ENCODE measurements at places on chromosomes 12 and 14. TPM values are rescaled to one million over a fixed set of nuclear protein-coding genes. Genes with fewer than 3 reads are reported as not detected.

GRCh38 chr12:9829982-9830381, 2.7 kb downstream of the KLRF1 start:
- H3K27ac ChIP-seq, result no peak overlapping the region
- H3K36me3 ChIP-seq, result no peaks in the 10 kb centered on the region
- DNase-seq, result no peak
- no peaks in the 10 kb centered on the region for H3K4me1 ChIP-seq
- H3K27me3 ChIP-seq, result no peaks in the 10 kb centered on the region
- no peak overlapping the region for H3K4me3 ChIP-seq

The NTN4 gene
- 16.6 TPM for total RNA-seq

DNA sequence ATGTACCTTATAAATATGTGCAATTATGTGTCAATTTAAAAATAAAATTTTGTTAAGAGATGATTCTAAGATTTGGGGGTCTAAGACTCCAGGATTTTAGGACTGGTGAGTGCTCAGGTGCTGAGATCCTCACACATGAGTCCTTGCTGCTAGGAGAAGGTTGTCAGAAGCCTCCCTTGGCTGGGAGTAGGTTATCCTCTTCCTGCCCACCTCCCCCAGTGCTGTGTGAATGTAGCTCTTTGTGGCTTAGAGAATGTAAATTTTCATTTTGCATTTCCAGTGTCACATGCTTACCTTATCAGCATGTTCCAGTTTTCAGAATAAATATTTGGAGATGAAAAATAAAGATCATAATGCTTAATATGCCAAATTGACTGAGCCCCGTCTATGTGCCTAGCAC, 114.2 kb upstream of the MDM1 start:
- no peak overlapping the region for H3K27ac ChIP-seq
- no peak for DNase-seq
- H3K27me3 ChIP-seq, result no peaks in the 10 kb centered on the region
- no peaks in the 10 kb centered on the region for H3K36me3 ChIP-seq
- H3K4me1 ChIP-seq, result no peaks in the 10 kb centered on the region
- H3K4me3 ChIP-seq, result no peak overlapping the region

GRCh38 chr12:131640525-131640924, 70.4 kb upstream of the SFSWAP start:
- no peak for DNase-seq
- no peaks in the 10 kb centered on the region for H3K36me3 ChIP-seq
- no peak overlapping the region for H3K27ac ChIP-seq
- no peaks in the 10 kb centered on the region for H3K27me3 ChIP-seq

GRCh38 chr12:104108755-104109445, 29.1 kb downstream of the NFYB start:
- H3K36me3 ChIP-seq, result no peaks in the 10 kb centered on the region
- no peaks in the 10 kb centered on the region for H3K27me3 ChIP-seq
- H3K4me1 ChIP-seq, result no peaks in the 10 kb centered on the region
- DNase-seq, result peak; percentile 92
- no peak overlapping the region for H3K4me3 ChIP-seq

DNA sequence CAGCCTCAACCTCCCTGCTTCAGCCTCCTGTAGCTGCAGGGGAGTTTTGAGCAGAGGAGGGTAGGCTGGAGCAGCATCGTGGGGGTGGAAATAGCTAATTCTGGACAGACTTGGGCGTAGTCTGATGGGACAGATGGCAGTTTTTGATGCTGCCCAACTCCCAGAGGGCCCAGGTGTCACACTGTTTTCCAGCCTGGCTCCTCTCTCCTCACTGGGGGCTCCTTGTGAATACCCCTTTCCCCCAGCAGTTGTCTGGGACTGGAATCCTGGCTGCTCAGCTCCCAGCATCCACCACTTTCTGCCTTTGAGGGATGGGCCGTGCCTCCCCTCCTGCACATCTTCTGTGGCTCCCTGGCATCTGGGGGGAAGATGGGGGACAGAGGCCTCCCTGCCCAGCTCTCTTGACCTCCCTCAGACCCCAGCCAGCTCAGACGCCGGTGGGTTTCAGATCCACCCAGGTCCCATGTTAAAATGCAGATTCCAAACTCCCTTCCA, 34.0 kb downstream of the SH2B3 start:
- H3K4me1 ChIP-seq, result peaks cover 51% of the 10 kb centered on the region
- H3K36me3 ChIP-seq, result peaks cover 59% of the 10 kb centered on the region
- H3K27ac ChIP-seq, result no peak overlapping the region
- no peaks in the 10 kb centered on the region for H3K27me3 ChIP-seq

- H3K27me3 ChIP-seq, result no peaks in the 10 kb centered on the region
- no peak for DNase-seq
- no peak overlapping the region for H3K27ac ChIP-seq
- no peaks in the 10 kb centered on the region for H3K4me1 ChIP-seq
Observed at GRCh38 chr14:101007765-101008164, 104.2 kb upstream of the RTL1 start.

GRCh38 chr14:64337888-64338615, 43.9 kb upstream of the ESR2 start:
- H3K27ac ChIP-seq, result peak overlapping the region; percentile 94
- H3K36me3 ChIP-seq, result no peaks in the 10 kb centered on the region
- peak; percentile 52 for DNase-seq
- peaks cover 13% of the 10 kb centered on the region for H3K4me1 ChIP-seq

The KCNJ8 gene
- 12.9 TPM for total RNA-seq

The MANSC4 gene
- total RNA-seq, result not detected

DNA sequence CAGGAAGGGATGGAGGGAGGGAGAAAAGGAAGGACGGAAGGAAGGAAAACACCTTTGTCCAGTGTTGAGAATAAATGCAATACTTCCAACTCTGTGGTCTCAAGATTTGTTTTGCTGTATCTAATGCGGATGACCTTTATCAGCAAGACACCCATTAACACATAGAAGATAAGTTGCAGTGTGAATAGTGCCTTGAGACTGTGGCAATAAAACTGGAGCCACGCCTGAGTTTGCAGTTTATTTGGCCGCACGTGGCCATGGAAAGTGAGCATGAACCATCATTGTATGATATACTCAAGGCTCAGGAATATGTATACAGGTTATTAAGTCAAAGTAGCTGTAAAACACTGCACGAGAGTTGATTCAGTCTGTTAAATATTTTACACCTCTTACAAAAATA, 113.6 kb upstream of the EEA1 start:
- no peak overlapping the region for H3K27ac ChIP-seq
- no peaks in the 10 kb centered on the region for H3K4me1 ChIP-seq
- H3K27me3 ChIP-seq, result no peaks in the 10 kb centered on the region

The CLEC9A gene
- 0.28 TPM for total RNA-seq

GRCh38 chr14:102620413-102620812, 28.0 kb downstream of the RCOR1 start:
- peaks cover 3% of the 10 kb centered on the region for H3K4me1 ChIP-seq
- H3K4me3 ChIP-seq, result no peak overlapping the region

GRCh38 chr14:44449680-44450079, 57.4 kb downstream of the FSCB start:
- DNase-seq, result no peak
- no peak overlapping the region for H3K4me3 ChIP-seq
- H3K27ac ChIP-seq, result no peak overlapping the region
- H3K27me3 ChIP-seq, result no peaks in the 10 kb centered on the region
- no peaks in the 10 kb centered on the region for H3K4me1 ChIP-seq

The SYCP3 gene
- 0.20 TPM for total RNA-seq

GRCh38 chr12:19744705-19745218, 305.5 kb downstream of the AEBP2 start:
- H3K27ac ChIP-seq, result no peak overlapping the region
- H3K27me3 ChIP-seq, result no peaks in the 10 kb centered on the region
- no peaks in the 10 kb centered on the region for H3K36me3 ChIP-seq
- no peak for DNase-seq

- H3K36me3 ChIP-seq, result no peaks in the 10 kb centered on the region
- no peak for DNase-seq
- H3K4me1 ChIP-seq, result no peaks in the 10 kb centered on the region
- no peaks in the 10 kb centered on the region for H3K27me3 ChIP-seq
- H3K27ac ChIP-seq, result no peak overlapping the region
Observed at GRCh38 chr12:16920451-16920850, 314.5 kb upstream of the LMO3 start.

The SLC2A14 gene
- total RNA-seq, result 0.30 TPM

DNA sequence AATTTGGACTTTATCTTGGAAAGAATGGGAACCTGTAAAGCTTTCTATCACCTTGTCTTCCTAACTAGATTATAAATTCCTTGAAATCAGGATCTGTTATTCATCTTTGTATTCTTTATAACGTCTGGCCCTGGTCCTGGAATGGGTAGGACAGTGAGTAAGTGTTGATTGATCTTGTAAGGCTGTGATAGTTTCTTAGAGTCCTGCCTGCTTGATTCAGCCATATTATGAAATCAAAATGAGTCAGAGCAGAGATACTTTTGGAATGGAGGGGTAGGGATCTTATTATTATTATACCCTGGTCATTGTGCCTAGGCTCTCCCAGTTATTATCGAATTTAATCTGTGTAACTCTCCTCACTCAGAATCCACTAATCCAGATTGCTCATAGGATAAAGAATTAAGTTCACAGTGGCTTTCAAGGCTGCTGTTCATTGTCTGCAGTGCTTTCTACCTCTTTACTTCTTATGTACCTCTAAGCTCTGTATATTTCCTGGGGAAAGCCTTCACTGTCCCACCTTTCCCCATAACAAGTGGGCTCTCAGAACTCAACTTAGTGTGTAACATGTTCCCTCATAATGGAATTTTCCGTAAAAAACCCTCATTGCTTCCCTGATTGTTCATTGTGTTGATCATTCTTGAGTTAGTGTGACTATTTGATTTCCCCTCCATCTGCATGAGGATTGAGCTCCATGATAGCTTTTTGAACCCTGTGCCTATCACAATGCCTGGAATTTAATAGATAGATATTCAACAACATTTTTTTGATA, 93.3 kb downstream of the DAAM1 start:
- no peaks in the 10 kb centered on the region for H3K27me3 ChIP-seq
- H3K4me1 ChIP-seq, result no peaks in the 10 kb centered on the region
- no peak for DNase-seq
- H3K36me3 ChIP-seq, result peaks cover 3% of the 10 kb centered on the region

The CLMN gene
- total RNA-seq, result 8.3 TPM

The GLIPR1L1 gene
- not detected for total RNA-seq

- H3K4me1 ChIP-seq, result no peaks in the 10 kb centered on the region
- no peak overlapping the region for H3K27ac ChIP-seq
- H3K27me3 ChIP-seq, result no peaks in the 10 kb centered on the region
- H3K4me3 ChIP-seq, result no peak overlapping the region
- DNase-seq, result no peak
Observed at GRCh38 chr14:44720707-44721106, 213.6 kb upstream of the FSCB start.

DNA sequence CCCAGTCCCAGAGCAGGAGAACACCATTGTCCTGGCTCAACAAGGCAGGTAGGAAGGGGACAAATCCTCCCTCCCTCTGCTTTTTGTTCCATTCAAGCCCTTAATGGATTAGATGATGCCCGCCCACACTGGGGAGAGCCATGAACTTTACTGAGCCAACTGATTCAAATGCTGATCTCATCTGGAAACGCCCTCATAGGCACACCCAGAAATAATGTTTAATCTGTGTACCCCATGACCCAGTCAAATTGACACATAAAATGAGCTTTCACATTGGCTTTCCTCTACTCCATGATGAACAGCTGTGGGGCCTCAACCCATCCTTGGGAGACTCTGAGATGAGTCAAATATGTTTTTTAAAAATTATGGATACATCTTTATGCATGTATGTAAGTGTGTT, 141.8 kb downstream of the GALC start:
- H3K27me3 ChIP-seq, result no peaks in the 10 kb centered on the region
- H3K27ac ChIP-seq, result no peak overlapping the region
- H3K4me1 ChIP-seq, result no peaks in the 10 kb centered on the region

DNA sequence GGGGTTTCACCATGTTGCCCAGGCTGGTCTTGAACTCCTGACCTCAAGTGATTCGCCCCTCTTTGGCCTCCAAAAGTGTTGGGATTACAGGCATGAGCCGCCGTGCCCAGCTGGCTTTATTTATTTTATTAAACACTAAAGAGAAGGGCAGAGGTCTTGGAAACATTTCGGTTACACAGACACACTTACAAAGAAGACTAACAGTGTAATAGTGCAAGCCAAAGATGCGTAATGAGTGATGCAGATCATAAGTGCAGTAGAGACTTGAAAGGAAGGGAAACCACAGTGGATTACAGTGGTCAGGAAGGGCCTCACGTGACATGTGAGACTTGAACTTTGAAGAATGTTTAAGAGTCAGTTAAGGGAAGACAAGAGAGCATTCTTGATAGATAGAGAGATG, 33.9 kb upstream of the CDK17 start:
- no peak for DNase-seq
- H3K27me3 ChIP-seq, result no peaks in the 10 kb centered on the region
- no peak overlapping the region for H3K4me3 ChIP-seq
- no peak overlapping the region for H3K27ac ChIP-seq
- no peaks in the 10 kb centered on the region for H3K4me1 ChIP-seq

The SLC38A4 gene
- 2.3 TPM for total RNA-seq

The ATXN2 gene
- 63.8 TPM for total RNA-seq

GRCh38 chr12:88764781-88765480, 184.7 kb upstream of the KITLG start:
- H3K4me3 ChIP-seq, result no peak overlapping the region
- DNase-seq, result no peak
- no peaks in the 10 kb centered on the region for H3K4me1 ChIP-seq
- H3K27me3 ChIP-seq, result no peaks in the 10 kb centered on the region
- no peak overlapping the region for H3K27ac ChIP-seq

GRCh38 chr14:22265319-22266141, 323.5 kb downstream of the DAD1 start:
- H3K36me3 ChIP-seq, result no peaks in the 10 kb centered on the region
- no peak overlapping the region for H3K27ac ChIP-seq
- no peaks in the 10 kb centered on the region for H3K4me1 ChIP-seq
- no peaks in the 10 kb centered on the region for H3K27me3 ChIP-seq
- no peak overlapping the region for H3K4me3 ChIP-seq
- DNase-seq, result no peak

- H3K36me3 ChIP-seq, result no peaks in the 10 kb centered on the region
- H3K27me3 ChIP-seq, result no peaks in the 10 kb centered on the region
- H3K4me1 ChIP-seq, result no peaks in the 10 kb centered on the region
- no peak for DNase-seq
Observed at GRCh38 chr12:30014991-30015390, 231.2 kb upstream of the TMTC1 start.

The RNASE2 gene
- 5.8 TPM for total RNA-seq

The ADAM21 gene
- total RNA-seq, result 0.33 TPM

GRCh38 chr12:78239544-78239943, 408.9 kb downstream of the NAV3 start:
- no peak for DNase-seq
- H3K27ac ChIP-seq, result no peak overlapping the region
- H3K4me1 ChIP-seq, result peaks cover 5% of the 10 kb centered on the region
- no peak overlapping the region for H3K4me3 ChIP-seq
- no peaks in the 10 kb centered on the region for H3K27me3 ChIP-seq
- no peaks in the 10 kb centered on the region for H3K36me3 ChIP-seq

Measured in spinal cord (tissue), 10 donors.